ENCODE measurements at places on chromosomes 3 and 15.

- peak; percentile 22 for DNase-seq
These were observed 55.1 kb downstream of the OTOL1 start for GRCh38 chr3:161551697-161552096.

DNA sequence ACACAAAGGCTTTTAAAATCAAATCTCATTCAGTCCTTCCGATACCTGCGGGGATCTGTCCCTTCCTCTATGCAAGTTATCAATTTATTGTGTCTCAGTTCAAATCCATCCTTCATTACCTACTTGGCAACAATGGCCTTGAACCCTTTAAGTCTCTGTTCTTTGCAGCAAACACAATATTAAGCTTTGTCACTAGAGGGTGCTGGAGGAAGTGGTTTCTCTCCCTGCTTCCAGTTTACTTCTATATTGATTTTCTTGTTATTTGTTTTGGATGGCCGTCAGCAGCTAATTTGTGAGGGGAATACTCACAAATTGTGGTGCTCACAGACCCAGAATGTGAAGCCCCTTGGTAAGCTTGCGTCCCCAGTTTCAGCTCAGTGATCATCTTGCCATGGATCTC is 278.3 kb downstream of the FGF12 start:
- peak; percentile 13 for DNase-seq

GRCh38 chr15:77568014-77568972 is 64.4 kb downstream of the LINGO1 start:
- peak; percentile 33 for DNase-seq

GRCh38 chr3:143276592-143276991 is 157.0 kb downstream of the CHST2 start:
- DNase-seq = no peak

DNA sequence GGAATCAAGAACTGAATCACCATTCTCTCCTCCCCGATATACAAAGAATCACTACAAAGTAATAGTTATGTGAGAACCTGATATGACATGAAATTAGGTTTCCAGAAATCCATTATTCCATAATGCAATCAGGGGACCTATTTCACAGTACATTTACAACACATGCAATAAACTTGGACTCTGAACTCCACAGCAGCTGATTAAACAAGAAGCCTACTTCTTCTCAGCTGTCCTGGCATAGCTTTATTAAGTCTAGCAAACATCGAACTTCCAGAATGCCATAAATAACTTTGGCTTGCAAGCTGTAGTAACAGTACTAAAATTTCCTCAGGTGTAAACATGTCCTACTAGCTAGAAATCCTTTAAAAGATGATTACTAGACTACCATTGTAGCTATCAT is 17.8 kb downstream of the PDCD10 start:
- DNase-seq = peak; percentile 95

GRCh38 chr3:114746502-114746901 is 400.6 kb downstream of the ZBTB20 start:
- no peak for DNase-seq

GRCh38 chr15:75425966-75426500 is 25.5 kb downstream of the SIN3A start:
- DNase-seq = no peak

- DNase-seq = no peak
These were observed 65.9 kb downstream of the ADAMTS9 start for GRCh38 chr3:64621726-64622395.

- DNase-seq = no peak
These were observed 51.4 kb upstream of the LIPC start for GRCh38 chr15:58380280-58380945.

GRCh38 chr3:47956521-47956920 is 59.7 kb downstream of the MAP4 start:
- DNase-seq = no peak

DNA sequence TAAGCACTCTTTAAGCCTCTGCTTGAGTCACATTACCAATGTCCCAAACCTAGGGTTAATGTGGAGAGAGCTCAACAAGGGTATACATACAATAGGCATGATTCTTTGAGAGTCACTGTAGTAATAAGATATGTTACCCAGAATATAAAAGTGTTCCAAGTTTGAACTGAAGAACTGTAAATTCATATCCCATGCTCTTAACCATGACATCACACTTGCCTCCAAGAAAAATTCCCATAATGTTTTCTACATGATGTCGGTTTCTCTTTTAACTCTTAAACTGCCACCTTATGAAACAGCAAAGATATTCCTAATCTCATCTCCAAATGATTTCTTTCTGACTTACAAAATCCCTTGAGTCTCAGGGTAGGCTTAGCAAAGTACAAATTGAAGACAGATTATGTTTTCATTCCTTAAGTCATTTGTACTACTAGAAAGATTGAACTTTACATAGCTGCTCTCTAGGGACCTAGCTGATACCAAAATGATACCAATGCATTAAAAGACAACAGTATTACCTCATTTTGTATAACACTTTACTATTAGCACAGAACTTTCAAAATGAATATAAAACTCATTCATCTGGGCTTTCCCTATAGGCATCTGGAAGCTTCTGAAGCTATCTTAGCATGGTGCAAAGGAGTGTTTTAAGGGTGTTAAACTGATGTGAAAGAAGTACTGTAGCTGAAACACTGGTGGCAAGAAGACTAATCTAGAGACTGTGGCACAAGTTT is 127.1 kb downstream of the KCNMB2 start:
- no peak for DNase-seq

GRCh38 chr15:90624278-90624981 is 92.7 kb upstream of the BLM start:
- no peak for DNase-seq

DNA sequence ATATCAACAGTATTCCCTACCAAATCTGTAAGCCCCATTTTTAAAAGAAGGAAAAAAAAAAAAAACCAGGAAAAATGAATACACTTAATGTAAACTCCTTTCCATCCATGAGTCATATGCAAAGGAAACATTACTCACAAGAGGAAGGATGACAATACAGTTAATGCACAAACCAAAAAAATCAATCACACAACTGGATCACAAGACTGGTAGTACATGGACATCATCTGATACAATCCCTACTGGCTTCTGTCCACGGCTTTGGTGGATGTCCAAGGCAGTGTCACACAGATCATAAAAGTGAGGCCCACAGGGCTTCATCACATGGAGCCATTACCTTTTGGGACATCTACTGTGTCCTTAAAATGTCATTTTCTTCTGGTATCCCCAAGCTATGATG is 44.0 kb downstream of the SUCLG2 start:
- no peak for DNase-seq

- no peak for DNase-seq
These were observed 57.9 kb downstream of the SAMMSON start for GRCh38 chr3:70057426-70057825.

DNA sequence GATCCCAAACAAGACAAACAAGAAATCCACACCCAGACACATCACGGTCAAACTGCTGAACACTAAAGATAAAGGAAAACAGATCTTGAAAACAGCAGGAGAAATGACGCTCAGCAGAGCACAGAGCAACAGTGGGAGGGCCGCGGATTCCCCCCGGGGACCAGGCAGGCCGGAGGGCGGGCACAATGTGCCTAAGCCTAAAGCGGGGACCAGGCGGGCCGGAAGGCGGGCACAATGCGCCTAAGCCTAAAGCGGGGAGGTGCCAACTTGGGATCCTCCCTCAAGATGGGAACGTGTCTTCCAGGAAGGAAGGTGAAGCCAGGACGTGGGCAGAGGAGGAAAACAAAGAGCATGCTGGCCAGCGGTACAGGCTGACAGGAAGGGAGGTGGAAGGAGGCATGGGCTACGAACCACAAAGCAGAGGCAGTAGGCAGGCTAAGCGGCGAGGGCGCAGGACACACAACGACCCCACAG is 31.1 kb downstream of the CYFIP1 start:
- no peak for DNase-seq

DNA sequence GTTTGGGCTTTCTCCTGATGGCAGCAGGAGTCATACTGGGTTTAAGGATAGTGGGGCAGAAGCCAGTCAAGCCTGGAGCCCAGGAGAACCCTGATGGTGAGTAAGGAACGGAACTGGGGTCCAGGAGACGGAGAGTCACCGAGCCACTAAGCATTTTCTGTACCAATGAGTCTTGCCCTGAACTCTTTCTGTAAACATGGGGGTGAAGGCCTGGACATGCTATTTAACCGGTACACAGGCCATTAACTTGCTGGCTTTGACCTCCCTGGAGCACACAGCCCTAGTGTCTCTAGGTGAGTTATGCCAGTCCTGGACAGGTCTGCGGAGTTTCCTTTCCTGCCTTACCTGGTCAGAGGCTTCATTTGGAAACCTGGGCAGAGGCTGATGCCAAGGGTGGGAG is 3.9 kb downstream of the SLC6A6 start:
- DNase-seq = no peak

GRCh38 chr3:69122403-69122802 is at the start of gene LMOD3:
Gene LMOD3, minus strand, starts transcription at chr3:69122595. Its CDS starts 209 bp downstream, at chr3:69122386.
- no peak for DNase-seq

GRCh38 chr15:69782809-69783208 is 314.9 kb downstream of the TLE3 start:
- DNase-seq = no peak

- DNase-seq = no peak
These were observed 87.6 kb upstream of the LRIG1 start for GRCh38 chr3:66588340-66588847.

DNA sequence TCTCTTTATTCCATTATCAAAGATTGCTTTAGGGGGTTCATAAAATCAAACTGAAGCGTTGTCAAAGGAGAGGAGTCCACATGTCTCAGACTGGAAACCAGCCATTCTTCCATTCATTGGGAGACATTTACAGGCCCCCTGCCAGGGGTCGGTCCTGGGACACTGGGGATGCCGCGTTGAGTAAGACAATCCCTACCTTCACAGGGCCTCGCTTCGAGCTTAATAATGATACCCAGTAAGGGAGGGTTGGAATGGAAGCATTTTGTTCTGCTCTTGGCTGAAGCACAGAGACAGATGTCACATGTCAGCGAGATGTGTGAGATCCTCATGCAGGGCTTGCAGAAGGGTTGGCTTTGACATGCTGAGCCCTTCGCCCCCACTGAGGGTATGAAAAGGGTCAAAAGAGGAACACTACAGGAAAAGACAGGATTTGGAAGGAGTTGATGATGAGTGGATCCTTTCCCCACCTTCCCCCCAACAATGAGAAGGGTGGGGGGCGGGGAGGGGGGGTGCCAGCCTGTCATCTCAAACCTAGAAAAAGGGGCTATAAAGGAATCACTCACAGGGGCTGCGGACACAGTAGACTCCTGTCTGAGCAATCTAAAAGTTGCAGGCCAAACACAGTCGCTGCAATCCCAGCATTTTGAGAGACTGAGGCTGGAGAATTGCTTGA is 25.6 kb upstream of the ARL8B start:
- no peak for DNase-seq

DNA sequence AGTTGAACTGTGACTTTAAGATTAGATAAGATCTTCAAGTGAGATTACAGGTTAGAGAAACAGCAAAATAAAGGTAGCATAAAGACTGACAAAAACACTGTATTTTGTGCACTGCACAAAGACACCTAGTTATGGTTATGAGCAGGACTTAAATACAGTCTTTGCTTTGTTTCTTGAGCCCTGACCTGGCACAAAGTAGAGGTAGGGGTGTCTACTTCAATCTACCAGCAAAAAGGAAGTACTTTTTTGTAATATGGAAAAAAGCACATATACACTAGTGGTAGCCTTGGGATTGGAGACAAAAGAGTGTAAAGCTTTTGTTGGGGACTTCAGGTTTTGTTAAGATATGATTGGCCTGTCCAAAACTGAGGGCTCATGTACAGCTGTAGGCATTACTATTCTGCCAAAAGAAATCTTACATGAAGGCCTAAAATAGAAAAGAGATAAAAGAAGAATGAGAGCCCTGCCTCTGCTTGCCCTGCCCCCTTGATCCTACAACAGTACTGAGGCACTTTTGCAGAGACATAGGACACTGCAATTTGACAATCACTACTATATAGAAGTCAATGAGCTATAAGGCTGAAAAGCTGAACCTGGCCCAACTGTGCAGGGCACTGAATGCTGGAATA is 194.3 kb downstream of the CBLB start:
- DNase-seq = no peak

GRCh38 chr3:144877356-144877755 is 905.7 kb downstream of the DIPK2A start:
- DNase-seq = no peak

Data from NCI-H2081 (cell line).